ENCODE measurements at places on chromosomes 4 and X. TPM values are rescaled to one million over a fixed set of nuclear protein-coding genes. Genes with fewer than 3 reads are reported as not detected.

DNA sequence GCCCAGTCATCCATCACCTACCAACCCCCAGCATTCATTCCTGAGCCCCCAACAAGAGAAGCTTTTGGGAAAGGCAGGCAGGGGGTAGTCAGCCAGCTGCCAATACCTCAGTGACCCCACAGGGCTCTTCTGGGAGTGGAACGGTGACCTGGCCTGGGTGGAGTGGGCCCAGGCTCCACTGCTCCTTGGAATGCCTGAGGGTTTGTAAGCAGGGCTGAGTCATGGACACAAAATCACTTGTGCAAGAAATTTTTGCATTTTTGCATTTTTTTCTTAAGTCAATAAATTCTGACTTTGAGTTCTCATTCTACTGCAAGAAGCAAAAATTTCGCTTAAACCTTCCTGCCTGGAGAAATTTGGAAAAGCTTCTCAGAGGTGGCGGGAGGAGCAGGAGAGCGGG lies 18.5 kb downstream of the SORCS2 start:
- DNase-seq, result no peak

DNA sequence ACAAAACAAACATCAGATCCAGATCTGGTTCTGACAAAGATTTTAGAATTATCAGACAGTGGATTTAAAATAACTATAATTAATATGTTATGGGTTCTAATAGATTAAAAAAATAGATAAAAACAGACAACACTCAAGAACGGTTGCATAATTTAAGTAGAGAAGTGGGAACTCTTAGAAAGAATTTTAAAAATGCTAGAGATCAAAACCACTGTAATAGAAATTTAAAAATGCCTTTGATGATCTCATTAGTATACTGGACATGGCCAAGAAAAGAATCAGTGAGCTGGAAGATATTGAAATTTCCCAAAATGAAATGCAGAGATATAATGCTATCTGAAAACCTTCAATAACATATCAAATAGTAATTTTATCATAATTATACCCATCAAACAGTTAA lies 28.3 kb upstream of the DYNLT3 start:
- no peak for DNase-seq

DNA sequence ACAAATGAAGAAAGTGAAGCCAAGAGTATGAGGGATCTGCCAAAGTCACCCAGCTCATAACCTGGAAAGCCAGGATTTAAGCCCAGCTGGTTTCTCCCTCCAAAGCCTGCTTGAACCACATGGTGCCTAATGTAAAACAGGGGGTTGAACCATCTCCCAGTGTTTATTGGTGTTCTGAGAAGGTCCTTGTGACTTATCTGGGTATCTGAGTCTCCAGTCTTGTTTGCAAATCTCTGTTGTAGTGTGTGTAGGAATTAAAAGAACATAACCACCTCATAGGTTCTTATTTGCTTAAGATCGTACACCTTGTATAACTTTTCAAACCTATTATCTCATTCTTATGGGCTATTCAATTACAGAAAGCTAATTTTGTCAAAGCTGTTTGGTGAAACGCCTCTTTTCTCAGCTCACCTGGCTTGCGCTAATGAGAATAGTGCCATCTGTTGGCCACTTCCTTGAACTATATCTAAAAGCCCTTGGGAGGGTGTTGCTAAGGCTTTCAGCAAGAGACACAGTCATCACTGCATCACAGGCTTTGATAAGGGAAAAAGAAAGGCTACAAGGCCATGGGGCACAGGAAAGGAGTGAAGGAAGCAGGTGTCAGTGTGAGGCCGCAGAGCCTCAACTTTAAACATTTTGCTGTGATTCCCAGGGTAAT lies 34.0 kb downstream of the ETDB start:
- no peak for DNase-seq

GRCh38 chr4:74235135-74235534 lies 73.1 kb upstream of the EPGN start:
- no peak for DNase-seq

DNA sequence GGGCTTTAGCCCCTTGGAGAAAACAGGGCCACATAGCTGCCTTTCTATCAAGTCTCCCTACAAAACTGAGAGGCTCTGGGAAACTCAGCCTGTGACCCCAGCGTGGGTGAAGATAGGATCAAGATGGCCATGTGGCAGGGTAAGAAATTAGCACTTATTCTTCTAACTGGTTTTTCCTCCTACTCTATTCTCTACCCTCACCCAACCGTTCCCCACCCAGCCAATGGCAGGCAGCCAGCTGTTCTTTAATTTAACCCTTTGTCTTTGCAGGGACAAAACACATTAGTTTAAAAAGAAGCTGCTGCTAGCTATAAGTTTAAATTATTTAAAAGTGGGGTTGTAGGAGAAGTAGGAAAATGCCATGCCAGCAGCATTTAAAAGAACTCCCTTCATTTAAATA lies 2.8 kb downstream of the CLCN5 start:
- DNase-seq, result no peak

DNA sequence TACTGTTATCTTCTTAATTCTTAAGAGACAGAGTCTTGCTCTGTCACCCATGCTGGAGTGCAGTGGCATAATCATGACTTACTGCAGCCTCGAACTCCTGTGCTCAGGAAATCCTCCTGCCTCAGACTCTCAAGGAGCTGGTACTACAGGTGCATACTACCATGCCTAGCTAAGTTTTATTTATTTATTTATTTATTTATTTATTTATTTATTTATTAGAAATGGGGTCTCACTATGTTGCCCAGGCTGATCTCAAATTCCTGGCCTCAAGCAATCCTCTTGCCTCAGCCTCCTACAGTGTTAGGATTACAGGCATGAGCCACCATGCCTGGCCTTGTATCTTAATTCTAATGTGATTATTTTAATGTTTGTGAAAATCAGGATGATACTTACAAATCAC lies 125.6 kb downstream of the THOC2 start:
- no peak for DNase-seq

GRCh38 chrX:19646282-19646681 lies 131.0 kb upstream of the MAP3K15 start:
- DNase-seq, result no peak

DNA sequence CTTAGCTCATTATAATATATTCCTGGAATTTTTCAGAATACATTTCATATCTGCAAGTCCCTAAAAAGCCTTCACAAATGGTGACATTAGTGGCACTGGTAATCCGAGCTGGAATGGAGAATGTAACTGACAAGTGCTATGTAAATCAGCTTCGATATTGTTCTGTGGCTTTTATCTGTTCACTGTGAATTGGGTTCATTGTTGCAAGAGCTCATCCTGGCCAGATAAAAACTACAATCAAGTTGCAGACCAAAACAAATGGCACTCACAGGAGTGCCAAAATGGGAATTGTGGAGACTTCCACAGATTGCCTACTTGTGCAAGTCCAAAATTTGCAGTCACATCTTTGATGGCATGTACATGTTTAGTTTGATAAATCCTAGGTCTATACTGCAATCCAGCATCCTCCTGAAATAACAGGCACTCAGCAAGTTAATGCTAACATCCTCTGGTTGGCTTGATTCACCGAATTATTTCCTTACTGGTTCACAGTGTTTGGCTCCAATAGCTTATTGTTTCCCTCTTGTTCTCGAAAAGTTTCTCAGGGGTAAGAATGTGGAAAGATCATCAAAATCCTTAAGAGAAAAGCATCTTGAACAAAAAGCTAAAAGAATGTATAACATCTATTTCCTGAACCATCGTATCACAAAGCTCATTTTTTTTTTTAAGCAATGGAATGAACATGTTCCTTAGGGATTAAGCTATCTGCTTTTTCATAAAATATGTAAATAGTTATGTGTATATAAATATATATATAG lies 904.9 kb downstream of the CENPC start:
- no peak for DNase-seq

DNA sequence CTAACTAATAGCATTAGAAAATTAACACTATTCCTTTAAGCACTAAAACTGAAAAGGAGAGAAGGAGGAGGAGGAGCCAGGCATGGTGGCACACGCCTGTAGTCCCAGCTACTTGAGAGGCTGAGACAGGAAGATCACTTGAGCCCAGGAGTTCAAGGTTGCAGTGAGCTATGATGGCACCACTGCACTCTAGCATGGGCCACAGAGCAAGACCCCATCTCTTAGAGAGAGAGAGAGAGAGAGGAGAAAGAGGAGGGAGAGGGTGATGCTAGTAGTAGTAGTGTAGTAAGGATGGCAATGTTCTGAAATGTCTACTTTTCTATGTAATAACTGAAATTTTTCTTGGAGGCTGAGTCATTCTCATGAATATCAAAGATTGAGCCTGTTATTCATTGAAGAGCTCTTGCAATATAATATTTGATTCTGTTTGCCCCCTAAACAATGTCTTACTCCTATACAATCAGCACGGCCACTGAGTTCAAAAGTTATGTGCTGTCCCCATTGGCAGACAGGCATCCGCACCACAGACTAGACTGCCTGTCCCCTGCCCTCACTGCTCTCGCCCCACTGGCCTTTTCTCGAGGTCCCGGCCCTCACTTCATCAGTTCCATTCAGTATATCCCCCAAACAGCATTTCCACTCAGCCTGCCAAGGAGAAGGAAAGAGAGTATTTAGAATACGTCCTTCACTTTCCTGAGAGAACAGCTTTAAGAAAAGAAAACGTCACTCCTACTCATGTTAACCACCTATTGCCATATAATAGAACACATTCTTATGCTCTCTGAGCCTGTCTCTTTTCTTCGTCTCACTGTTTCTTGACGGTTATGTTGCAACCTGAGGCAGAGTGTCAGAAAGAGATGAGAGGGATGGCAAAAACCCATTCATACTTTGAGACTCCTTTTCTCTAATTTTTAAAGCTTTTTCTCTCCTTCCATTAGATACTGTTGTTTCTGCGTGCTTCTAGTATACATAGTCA lies 238.1 kb downstream of the PALLD start:
- DNase-seq, result no peak

- DNase-seq, result no peak
Measured at GRCh38 chr4:27081675-27082586, 221.3 kb downstream of the STIM2 start.

- no peak for DNase-seq
Measured at GRCh38 chr4:139085141-139085540, 69.6 kb downstream of the NOCT start.

The TRAM1L1 gene
- total RNA-seq, result 6.5 TPM

The BMPR1B gene
- total RNA-seq, result 2.4 TPM

The SH3TC1 gene
- not detected for total RNA-seq

The GTPBP6 gene
- 52.3 TPM for total RNA-seq

The P2RY4 gene
- 0.27 TPM for total RNA-seq

The PAGE5 gene
- not detected for total RNA-seq

The BCORL1 gene
- total RNA-seq, result 14.7 TPM

The FABP2 gene
- total RNA-seq, result not detected

The PHKA1 gene
- 3.1 TPM for total RNA-seq

Measured in glutamatergic neuron (in vitro differentiated cells).